CD4-positive, alpha-beta memory T cell (primary cell): ENCODE measurements at places on chromosomes 4 and X. TPM values are rescaled to one million over a fixed set of nuclear protein-coding genes. Genes with fewer than 3 reads are reported as not detected.
A peak's percentile ranks its signal among the peaks of the same experiment; 100 is the strongest.

VAMP7 gene
- 22.7 TPM for total RNA-seq

DNA sequence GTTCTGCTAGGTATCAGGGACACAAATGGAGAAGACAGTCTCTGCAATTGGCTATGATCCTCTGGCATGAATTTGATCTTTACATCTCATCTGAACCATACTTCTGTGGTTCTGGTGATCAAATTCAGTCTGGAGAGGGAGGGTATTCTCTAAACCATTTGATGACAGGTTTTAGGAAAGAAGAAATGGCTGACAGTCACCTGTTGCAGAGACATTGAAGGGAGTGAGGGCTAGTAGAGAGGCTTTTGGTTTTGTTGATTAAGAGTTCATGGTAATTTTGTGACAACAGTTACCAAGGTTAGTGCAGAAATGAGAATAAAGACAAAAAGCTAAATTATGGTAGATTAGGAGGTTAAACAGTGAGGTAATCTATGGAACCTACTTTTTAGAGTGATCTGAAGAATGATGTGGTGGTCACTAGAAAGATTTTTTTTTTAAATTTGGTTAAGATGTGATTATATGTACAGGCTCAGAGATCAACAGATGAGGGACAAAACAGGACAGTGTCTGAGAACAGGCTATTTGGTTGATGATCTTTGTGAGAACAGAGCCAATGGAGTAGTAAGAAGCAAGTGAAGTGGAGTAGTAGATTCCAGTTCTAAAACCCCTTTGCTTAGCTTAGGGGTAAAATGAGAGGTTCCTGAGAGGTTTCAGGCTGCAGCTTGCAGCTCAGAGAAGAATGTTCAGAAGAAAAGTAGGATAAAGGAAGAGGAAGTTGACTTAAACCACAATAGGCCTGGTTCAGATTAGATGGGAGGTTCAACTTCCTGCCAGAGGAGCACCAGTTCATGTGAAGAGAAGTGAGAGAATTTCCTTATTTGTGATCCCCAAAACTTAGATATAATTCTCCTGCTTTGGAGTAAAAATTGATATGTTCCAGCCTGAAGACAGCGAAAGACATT, 34.7 kb downstream of the VSIG4 start:
- peak; percentile 22 for DNase-seq
- no peaks in the 10 kb centered on the region for H3K27me3 ChIP-seq
- H3K27ac ChIP-seq = no peak overlapping the region
- no peak overlapping the region for H3K4me3 ChIP-seq

TMPRSS11B gene
- not detected for total RNA-seq

- H3K4me1 ChIP-seq = no peaks in the 10 kb centered on the region
- no peak for DNase-seq
- H3K4me3 ChIP-seq = no peak overlapping the region
Measured at GRCh38 chrX:107168257-107168656, 38.0 kb downstream of the NUP62CL start.

DNA sequence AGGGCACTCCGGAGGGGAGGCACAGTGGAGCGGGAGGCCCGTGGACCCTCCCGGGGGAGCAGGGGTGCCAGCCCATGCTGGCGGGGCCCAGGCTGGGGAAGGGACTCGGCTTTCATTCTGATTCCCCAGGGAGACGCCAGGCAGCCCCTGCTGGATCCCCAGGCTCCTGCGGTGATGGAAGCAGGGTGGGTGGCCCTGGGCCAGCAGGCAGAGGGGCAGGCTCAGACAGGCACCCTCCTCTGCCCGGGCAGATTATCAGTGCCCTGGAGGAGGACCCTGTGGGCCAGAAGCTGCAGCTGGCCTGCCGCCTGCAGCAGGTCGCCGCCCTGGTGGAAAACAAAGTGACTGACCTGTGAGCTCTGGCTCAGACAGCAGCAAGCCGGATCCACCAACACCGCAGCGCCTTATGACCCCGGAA, 2.1 kb upstream of the SRPK3 start:
- H3K4me1 ChIP-seq = no peaks in the 10 kb centered on the region
- H3K27ac ChIP-seq = no peak overlapping the region
- H3K36me3 ChIP-seq = no peaks in the 10 kb centered on the region
- no peaks in the 10 kb centered on the region for H3K27me3 ChIP-seq
- H3K4me3 ChIP-seq = no peak overlapping the region

DRD5 gene
- not detected for total RNA-seq

GRCh38 chr4:8768357-8768999, 103.2 kb downstream of the HMX1 start:
- H3K36me3 ChIP-seq = no peaks in the 10 kb centered on the region
- DNase-seq = no peak
- H3K27me3 ChIP-seq = no peaks in the 10 kb centered on the region
- H3K27ac ChIP-seq = no peak overlapping the region
- H3K4me3 ChIP-seq = no peak overlapping the region

- H3K4me1 ChIP-seq = no peaks in the 10 kb centered on the region
- no peak overlapping the region for H3K27ac ChIP-seq
- no peak for DNase-seq
Measured at GRCh38 chr4:83716874-83717273, 181.0 kb downstream of the GPAT3 start.

DNA sequence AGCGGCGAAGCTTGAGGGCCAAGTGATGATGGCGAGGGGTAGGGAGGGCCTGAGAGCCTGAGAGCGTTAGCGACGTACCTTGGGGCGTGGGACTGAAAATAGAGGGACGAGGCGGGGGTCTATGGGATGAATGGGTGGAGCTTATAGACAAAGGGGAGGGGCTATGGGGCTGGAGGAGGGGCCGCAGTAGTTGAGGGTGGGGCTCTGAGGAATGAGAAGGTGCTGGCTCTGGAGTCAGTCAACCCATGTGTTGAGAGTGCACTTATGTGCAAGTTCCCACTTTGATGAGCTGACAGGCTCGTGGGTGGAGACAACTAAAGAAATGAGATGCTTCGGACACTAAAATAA, 488 bp downstream of the TBC1D25 start:
- H3K27me3 ChIP-seq = no peaks in the 10 kb centered on the region
- no peak for DNase-seq

- DNase-seq = no peak
- no peak overlapping the region for H3K4me3 ChIP-seq
- H3K27ac ChIP-seq = no peak overlapping the region
Measured at GRCh38 chr4:67521506-67521905, 23.8 kb downstream of the CENPC start.

DCAF12L2 gene
- not detected for total RNA-seq

C4orf51 gene
- total RNA-seq = not detected

PPP1R2C gene
- not detected for total RNA-seq

YY2 gene
- 1.3 TPM for total RNA-seq

DNA sequence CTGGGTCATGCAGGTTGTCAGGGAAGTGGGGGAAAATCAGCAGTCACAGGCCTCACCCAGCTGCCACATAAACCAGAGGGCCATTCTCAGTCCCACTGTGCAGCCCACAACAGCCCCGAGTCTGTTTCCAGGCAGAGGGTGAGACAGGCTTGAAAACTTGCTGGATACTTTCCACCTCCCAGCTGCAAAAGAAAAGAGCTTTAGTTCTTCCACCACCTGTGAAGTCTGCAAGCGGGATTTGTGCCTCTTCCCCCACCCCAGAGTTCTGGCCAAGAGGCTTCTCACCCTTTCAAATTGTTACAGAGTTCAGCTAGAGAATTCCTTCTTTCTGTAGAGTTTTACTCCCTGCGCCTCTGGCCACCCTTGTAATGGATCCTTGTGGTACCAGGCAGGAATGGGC, 115.5 kb upstream of the ZDHHC15 start:
- H3K27ac ChIP-seq = no peak overlapping the region
- H3K36me3 ChIP-seq = no peaks in the 10 kb centered on the region
- no peak overlapping the region for H3K4me3 ChIP-seq
- no peak for DNase-seq

DNA sequence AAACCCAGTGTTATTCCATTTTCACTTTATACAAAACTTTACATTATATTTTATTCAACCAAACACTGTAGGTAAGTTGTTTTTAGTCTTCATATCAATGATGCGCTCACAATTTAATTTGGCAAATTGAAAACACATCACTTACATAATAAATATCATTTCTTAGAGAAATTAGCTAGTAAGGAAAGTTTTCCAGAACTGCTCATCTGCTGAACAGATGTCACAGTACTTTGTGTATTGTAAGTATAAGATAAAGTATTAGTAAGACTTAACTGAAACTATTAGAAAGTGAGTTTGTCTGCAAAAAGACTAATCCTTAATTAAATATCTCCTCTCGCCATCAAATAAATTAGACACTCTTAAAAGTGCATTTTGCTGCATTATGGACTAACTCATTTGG, 108.7 kb upstream of the PACRGL start:
- H3K4me1 ChIP-seq = no peaks in the 10 kb centered on the region
- no peaks in the 10 kb centered on the region for H3K36me3 ChIP-seq
- DNase-seq = no peak
- no peak overlapping the region for H3K4me3 ChIP-seq
- no peaks in the 10 kb centered on the region for H3K27me3 ChIP-seq
- no peak overlapping the region for H3K27ac ChIP-seq

DNA sequence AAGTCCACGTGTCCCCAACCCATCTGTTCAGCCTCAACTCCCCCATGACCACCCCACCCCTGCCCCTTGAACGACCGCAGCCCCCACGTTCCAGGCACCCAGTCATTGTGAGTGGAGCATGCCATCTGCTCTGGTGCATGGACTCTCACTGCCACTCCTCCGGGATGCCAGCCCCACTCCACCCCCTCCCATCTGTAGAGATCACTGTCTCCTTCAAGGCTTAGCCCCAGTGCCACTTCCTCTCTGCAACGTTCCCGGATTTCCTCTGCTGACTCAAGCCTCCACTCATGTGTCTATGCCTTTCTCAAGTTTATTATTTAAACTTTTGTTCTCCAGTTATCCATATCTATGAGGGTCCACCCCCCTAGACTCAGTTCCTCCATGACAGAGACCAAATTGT, 54.0 kb downstream of the MAML3 start:
- DNase-seq = no peak
- no peak overlapping the region for H3K27ac ChIP-seq
- H3K27me3 ChIP-seq = no peaks in the 10 kb centered on the region
- H3K36me3 ChIP-seq = no peaks in the 10 kb centered on the region

GRCh38 chrX:149267878-149268813, 237.0 kb downstream of the IDS start:
- H3K4me1 ChIP-seq = no peaks in the 10 kb centered on the region
- no peaks in the 10 kb centered on the region for H3K27me3 ChIP-seq
- no peak overlapping the region for H3K27ac ChIP-seq
- no peaks in the 10 kb centered on the region for H3K36me3 ChIP-seq
- DNase-seq = no peak
- no peak overlapping the region for H3K4me3 ChIP-seq

GPC3 gene
- 0.20 TPM for total RNA-seq

XAGE1B gene
- not detected for total RNA-seq

DNA sequence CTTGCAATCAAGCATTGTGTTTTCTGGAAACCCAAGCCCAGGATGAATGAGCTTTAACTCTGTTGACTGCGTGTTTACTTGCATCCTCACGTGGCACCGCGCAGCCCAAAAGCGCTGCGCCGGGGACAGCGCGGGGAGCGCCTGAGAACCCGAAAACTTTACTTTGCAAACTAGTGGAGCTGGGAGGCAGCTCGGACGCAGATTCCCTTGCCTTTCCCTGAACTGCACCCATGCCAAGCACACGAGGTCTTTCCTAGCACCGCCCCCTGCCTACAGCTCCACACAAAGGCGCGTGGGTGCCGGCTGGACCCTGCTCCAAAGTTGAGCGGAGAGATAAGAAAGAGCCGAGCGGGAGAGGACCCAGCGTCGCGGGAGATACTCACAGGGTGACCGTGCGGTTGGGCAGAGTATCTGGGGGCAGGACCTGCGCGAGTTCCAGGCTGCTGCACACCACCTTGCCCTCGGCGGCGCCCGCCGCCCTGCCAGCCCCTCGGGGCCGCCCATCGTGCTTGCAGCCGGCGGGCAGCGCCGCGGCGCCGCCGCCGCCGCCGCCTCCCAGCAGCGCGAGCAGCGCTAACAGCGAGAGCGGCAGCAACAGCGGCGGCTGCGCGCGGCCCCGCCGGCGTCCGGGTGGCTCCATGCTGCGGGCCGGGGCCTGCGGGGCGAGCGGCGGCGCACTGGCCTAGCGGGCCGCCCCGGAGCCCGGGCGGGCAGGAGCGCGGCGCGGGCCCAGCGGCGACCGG, 550 bp downstream of the ADGRA3 start:
- no peaks in the 10 kb centered on the region for H3K36me3 ChIP-seq
- no peaks in the 10 kb centered on the region for H3K4me1 ChIP-seq
- H3K27ac ChIP-seq = no peak overlapping the region
- H3K27me3 ChIP-seq = no peaks in the 10 kb centered on the region
- no peak overlapping the region for H3K4me3 ChIP-seq

GRCh38 chrX:153551135-153551534, 33.7 kb downstream of the ATP2B3 start:
- H3K27ac ChIP-seq = no peak overlapping the region
- no peaks in the 10 kb centered on the region for H3K36me3 ChIP-seq
- no peaks in the 10 kb centered on the region for H3K27me3 ChIP-seq
- H3K4me3 ChIP-seq = no peak overlapping the region

PI4K2B gene
- 15.3 TPM for total RNA-seq

- no peaks in the 10 kb centered on the region for H3K4me1 ChIP-seq
- DNase-seq = no peak
- H3K27ac ChIP-seq = no peak overlapping the region
- H3K4me3 ChIP-seq = no peak overlapping the region
- H3K27me3 ChIP-seq = no peaks in the 10 kb centered on the region
- H3K36me3 ChIP-seq = no peaks in the 10 kb centered on the region
Measured at GRCh38 chr4:76061982-76062381, 12.5 kb upstream of the ART3 start.

GRCh38 chrX:66030505-66031317, 9.2 kb downstream of the VSIG4 start:
- DNase-seq = no peak
- H3K4me1 ChIP-seq = peaks cover 8% of the 10 kb centered on the region
- no peak overlapping the region for H3K27ac ChIP-seq
- H3K27me3 ChIP-seq = no peaks in the 10 kb centered on the region

- H3K36me3 ChIP-seq = no peaks in the 10 kb centered on the region
- no peaks in the 10 kb centered on the region for H3K27me3 ChIP-seq
- H3K4me1 ChIP-seq = no peaks in the 10 kb centered on the region
- DNase-seq = no peak
Measured at GRCh38 chr4:117478702-117479101, 393.3 kb upstream of the TRAM1L1 start.

DNA sequence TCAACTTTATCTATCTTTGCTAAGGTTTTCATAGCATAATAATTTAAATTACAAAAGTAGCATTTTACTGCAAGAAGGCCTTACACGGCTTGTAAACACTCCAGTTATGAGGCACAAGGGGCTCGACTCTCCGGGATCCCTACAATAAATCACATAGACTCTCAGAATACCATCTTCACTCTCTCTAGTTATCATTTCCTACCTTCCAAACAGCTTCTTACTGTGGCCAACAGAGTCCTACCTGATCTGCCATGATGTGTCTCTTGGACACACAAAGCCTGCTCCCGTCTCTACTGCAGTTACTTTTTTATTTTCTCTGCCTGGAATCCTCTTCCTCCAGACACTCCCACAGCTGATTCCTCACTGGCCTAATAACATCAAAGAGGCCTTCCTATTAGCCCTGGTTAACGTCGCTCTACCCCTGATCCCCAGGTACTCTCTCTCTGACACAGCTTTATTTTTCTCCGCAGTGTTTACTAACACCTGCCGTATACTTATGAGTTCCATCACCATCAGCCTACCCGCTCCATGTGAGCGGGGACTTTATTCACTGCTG, 559.6 kb upstream of the DIPK2B start:
- H3K4me1 ChIP-seq = peaks cover 85% of the 10 kb centered on the region
- H3K4me3 ChIP-seq = no peak overlapping the region
- DNase-seq = no peak
- no peaks in the 10 kb centered on the region for H3K27me3 ChIP-seq

- H3K36me3 ChIP-seq = no peaks in the 10 kb centered on the region
- DNase-seq = no peak
- no peaks in the 10 kb centered on the region for H3K4me1 ChIP-seq
- no peaks in the 10 kb centered on the region for H3K27me3 ChIP-seq
Measured at GRCh38 chrX:413322-414201, 26.9 kb upstream of the PPP2R3B start.
